Peyer's patch (tissue), 4 donors: ENCODE measurements at places on chromosomes 13 and 19. TPM values are rescaled to one million over a fixed set of nuclear protein-coding genes. Genes with fewer than 3 reads are reported as not detected.

GRCh38 chr19:45613926-45614725 is 12.1 kb upstream of the GPR4 start:
- H3K27ac ChIP-seq = peak overlapping the region; percentile 78
- no peaks in the 10 kb centered on the region for H3K27me3 ChIP-seq
- H3K4me3 ChIP-seq = no peak overlapping the region
- H3K4me1 ChIP-seq = no peaks in the 10 kb centered on the region

- H3K4me3 ChIP-seq = no peak overlapping the region
- no peaks in the 10 kb centered on the region for H3K27me3 ChIP-seq
- H3K27ac ChIP-seq = no peak overlapping the region
- H3K4me1 ChIP-seq = no peaks in the 10 kb centered on the region
These were observed 47.4 kb upstream of the RCBTB2 start for GRCh38 chr13:48580185-48580803.

GRCh38 chr19:12689012-12689411 is 1.2 kb downstream of the GNG14 start:
- DNase-seq = no peak
- no peaks in the 10 kb centered on the region for H3K4me1 ChIP-seq
- H3K27ac ChIP-seq = no peak overlapping the region
- no peaks in the 10 kb centered on the region for H3K27me3 ChIP-seq

GRCh38 chr13:40540328-40541044 is 126.0 kb downstream of the FOXO1 start:
- H3K4me1 ChIP-seq = no peaks in the 10 kb centered on the region
- H3K27me3 ChIP-seq = no peaks in the 10 kb centered on the region
- H3K36me3 ChIP-seq = no peaks in the 10 kb centered on the region
- H3K27ac ChIP-seq = peak overlapping the region; percentile 4

GRCh38 chr19:39843919-39844793 is 2.0 kb downstream of the FBL start:
- no peak overlapping the region for H3K4me3 ChIP-seq
- no peaks in the 10 kb centered on the region for H3K27me3 ChIP-seq
- peaks cover 32% of the 10 kb centered on the region for H3K4me1 ChIP-seq
- no peak overlapping the region for H3K27ac ChIP-seq
- peaks cover 12% of the 10 kb centered on the region for H3K36me3 ChIP-seq

- H3K27ac ChIP-seq = peak overlapping the region; percentile 79
- no peaks in the 10 kb centered on the region for H3K36me3 ChIP-seq
- peaks cover 41% of the 10 kb centered on the region for H3K4me1 ChIP-seq
These were observed 5.4 kb upstream of the CDC37 start for GRCh38 chr19:10408511-10409283.

- no peak overlapping the region for H3K27ac ChIP-seq
- no peak for DNase-seq
- no peaks in the 10 kb centered on the region for H3K4me1 ChIP-seq
- no peaks in the 10 kb centered on the region for H3K36me3 ChIP-seq
These were observed 305.3 kb downstream of the IRS2 start for GRCh38 chr13:109481040-109481439.

- H3K4me1 ChIP-seq = no peaks in the 10 kb centered on the region
- no peak for DNase-seq
- no peak overlapping the region for H3K27ac ChIP-seq
- H3K4me3 ChIP-seq = no peak overlapping the region
- H3K27me3 ChIP-seq = no peaks in the 10 kb centered on the region
These were observed 18.8 kb downstream of the HPN start for GRCh38 chr19:35060160-35060855.

GRCh38 chr13:74550039-74550438 is 415.8 kb upstream of the KLF12 start:
- H3K27ac ChIP-seq = no peak overlapping the region
- no peaks in the 10 kb centered on the region for H3K36me3 ChIP-seq
- H3K4me1 ChIP-seq = no peaks in the 10 kb centered on the region
- no peaks in the 10 kb centered on the region for H3K27me3 ChIP-seq
- H3K4me3 ChIP-seq = no peak overlapping the region

DNA sequence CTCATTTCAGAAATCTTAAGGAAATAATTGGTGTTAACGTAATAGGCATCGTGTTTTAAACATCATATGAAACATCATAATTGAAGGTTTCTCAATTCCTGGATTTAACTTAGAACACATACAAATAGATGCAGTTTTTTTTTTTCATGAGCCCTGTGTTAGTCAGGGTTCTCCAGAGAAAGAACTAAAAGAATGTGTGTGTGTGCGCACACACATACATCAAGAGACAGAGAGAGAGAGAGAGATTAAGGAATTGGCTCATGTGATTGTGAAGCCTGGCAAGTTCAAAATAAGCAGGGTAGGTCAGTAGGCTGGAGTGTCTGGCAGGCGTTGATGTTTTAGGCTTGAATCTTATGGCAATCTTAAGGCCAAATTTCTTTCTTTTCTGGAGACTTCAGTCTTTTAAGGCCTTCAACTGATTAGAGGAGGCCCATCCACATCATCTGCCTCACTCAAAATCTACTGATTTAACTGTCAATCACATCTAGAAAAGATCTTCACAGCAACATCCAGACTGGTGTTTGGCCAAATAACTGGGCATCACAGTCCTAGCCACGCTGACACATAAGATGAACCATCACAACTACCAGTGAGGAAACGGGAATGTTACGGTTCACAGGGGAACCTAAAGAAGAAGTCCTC is 25.2 kb downstream of the SPATA13 start:
- H3K27ac ChIP-seq = no peak overlapping the region
- peaks cover 17% of the 10 kb centered on the region for H3K4me1 ChIP-seq
- DNase-seq = no peak
- no peaks in the 10 kb centered on the region for H3K27me3 ChIP-seq
- H3K4me3 ChIP-seq = no peak overlapping the region

GRCh38 chr13:80340651-80341100 is 250 bp downstream of the SPRY2 start:
- no peaks in the 10 kb centered on the region for H3K4me1 ChIP-seq
- H3K27me3 ChIP-seq = no peaks in the 10 kb centered on the region
- peak overlapping the region; percentile 40 for H3K4me3 ChIP-seq
- H3K36me3 ChIP-seq = no peaks in the 10 kb centered on the region
- DNase-seq = peak; percentile 51

GRCh38 chr19:33465371-33465770 is 56.2 kb downstream of the PEPD start:
- no peaks in the 10 kb centered on the region for H3K27me3 ChIP-seq
- H3K27ac ChIP-seq = no peak overlapping the region
- no peaks in the 10 kb centered on the region for H3K4me1 ChIP-seq
- no peak for DNase-seq
- peaks cover 51% of the 10 kb centered on the region for H3K36me3 ChIP-seq

- no peak for DNase-seq
- no peak overlapping the region for H3K27ac ChIP-seq
- no peaks in the 10 kb centered on the region for H3K36me3 ChIP-seq
- H3K27me3 ChIP-seq = no peaks in the 10 kb centered on the region
- H3K4me1 ChIP-seq = no peaks in the 10 kb centered on the region
- H3K4me3 ChIP-seq = no peak overlapping the region
These were observed 642.3 kb downstream of the TBC1D4 start for GRCh38 chr13:74839656-74840055.

DNA sequence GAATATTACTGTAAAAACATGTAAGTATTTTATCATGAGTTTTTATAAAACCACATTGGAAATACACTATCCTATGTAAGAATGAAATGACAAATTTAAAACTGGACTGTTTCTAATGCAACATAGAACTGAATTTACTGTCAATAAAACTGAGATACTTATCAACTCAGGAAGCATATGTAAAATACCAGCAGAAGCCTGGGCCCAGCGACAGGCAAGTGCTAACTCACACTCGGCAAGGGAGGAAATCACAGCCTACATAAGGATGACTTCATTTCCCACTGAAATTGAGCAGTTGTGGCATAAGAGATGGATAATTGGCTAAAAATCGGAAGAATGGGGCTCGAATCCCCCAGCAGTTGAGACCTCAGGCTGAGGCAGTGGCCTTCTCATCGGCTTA is 12.1 kb downstream of the PROZ start:
- no peak overlapping the region for H3K27ac ChIP-seq
- no peak for DNase-seq
- no peaks in the 10 kb centered on the region for H3K4me1 ChIP-seq

GRCh38 chr19:15551293-15552004 is 43.1 kb downstream of the CYP4F22 start:
- peak overlapping the region; percentile 33 for H3K4me3 ChIP-seq
- no peaks in the 10 kb centered on the region for H3K36me3 ChIP-seq
- H3K27ac ChIP-seq = no peak overlapping the region
- peak; percentile 31 for DNase-seq
- H3K4me1 ChIP-seq = no peaks in the 10 kb centered on the region
- no peaks in the 10 kb centered on the region for H3K27me3 ChIP-seq

DNA sequence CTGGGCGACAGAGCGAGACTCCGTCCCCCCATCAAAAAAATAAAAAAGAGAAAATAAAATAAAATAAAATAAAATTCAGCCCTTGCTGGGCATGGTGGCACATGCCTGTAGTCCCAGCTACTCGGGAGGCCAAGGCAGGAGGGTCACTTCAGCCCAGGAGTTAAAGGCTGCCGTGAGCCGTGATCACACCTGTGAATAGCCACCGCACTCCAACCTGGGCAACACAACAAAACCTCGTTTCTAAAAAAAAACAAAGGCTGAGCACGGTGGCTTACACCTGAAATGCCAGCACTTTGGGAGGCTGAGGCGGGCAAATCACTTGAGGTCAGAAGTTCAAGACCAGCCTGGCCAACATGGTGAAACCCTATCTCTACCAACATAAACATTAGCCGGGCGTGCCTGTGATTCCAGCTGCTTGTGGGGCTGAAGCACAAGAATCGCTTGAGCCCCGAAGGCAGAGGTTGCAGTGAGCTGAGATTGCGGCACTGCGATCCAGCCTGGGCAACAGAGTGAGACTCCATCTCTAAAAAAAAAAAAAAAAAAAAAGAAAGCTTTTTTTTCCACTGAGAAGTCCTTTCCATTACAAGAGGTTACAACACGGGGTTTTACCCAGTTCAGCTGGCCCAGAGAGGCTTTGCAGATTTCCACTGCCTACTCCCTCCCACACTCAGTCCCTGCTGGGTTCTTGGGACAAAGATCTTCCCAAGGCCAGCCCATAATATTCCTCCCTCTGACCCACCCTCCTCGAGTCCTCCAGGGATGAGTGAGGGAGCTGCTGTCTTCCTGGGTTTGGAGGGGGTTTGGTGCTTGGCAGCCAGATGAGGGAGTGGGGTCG is 6.4 kb downstream of the ANGPTL4 start:
- no peaks in the 10 kb centered on the region for H3K36me3 ChIP-seq
- H3K4me1 ChIP-seq = no peaks in the 10 kb centered on the region

DNA sequence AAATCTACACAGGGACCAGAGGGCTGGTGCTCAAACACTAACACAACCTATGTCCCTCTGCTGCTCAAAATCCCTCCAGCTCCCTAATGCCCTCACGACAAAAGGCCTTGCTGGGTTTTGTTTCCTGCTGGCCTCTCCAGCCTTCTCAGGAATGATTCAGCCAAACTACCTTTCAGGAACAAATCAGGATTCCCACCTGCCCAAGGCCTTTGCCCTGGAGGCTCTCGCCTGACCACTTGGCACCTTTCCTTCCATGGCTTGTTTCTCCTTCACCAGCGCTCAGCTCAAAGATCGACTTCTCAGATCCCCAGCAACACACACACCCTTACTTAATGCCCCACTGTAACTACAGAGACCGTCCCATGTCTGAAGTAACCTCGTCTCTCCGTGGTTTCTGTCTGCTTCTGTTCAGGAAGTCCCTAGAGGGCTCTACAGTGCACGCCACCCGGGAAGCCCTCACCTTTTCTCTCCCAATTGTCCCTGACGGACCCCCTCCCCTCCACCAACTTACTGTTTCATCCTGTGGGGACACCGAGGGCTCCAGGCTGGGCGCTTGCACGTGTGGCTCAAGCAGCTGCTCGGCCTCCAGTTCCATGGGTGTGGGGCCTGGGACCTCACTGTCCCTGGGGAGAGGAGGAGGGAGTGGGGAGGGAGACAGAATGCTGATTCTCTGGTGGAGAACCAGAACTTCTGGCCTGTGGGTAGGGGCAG is 3.2 kb upstream of the SIX5 start:
- H3K36me3 ChIP-seq = no peaks in the 10 kb centered on the region
- H3K27me3 ChIP-seq = no peaks in the 10 kb centered on the region
- H3K4me3 ChIP-seq = no peak overlapping the region
- H3K27ac ChIP-seq = no peak overlapping the region

DNA sequence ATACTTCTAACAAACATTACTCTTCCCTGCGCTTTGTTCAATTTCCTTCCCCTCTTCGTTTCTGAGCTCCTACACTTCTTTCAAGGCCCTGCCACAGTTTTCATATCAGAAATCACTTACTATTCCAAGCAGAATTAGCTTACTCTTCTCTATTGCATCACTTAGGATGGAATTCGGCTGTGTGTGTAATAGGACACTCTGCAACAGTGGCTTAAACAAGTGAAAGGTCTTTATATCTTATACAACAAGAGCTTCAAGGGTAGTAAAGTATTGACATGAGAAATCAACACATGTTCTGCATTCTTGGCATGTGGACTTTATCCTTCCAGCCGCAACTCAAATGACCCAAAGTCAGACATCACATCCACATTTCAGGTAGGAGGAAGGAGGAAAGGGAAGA is 279.6 kb downstream of the PCDH20 start:
- no peaks in the 10 kb centered on the region for H3K27me3 ChIP-seq
- no peaks in the 10 kb centered on the region for H3K4me1 ChIP-seq
- no peak overlapping the region for H3K27ac ChIP-seq

- H3K4me1 ChIP-seq = peaks cover 10% of the 10 kb centered on the region
- no peak for DNase-seq
- peak overlapping the region; percentile 56 for H3K27ac ChIP-seq
- no peaks in the 10 kb centered on the region for H3K36me3 ChIP-seq
- H3K27me3 ChIP-seq = no peaks in the 10 kb centered on the region
These were observed 41.6 kb upstream of the C1QTNF9 start for GRCh38 chr13:24267801-24268200.

DNA sequence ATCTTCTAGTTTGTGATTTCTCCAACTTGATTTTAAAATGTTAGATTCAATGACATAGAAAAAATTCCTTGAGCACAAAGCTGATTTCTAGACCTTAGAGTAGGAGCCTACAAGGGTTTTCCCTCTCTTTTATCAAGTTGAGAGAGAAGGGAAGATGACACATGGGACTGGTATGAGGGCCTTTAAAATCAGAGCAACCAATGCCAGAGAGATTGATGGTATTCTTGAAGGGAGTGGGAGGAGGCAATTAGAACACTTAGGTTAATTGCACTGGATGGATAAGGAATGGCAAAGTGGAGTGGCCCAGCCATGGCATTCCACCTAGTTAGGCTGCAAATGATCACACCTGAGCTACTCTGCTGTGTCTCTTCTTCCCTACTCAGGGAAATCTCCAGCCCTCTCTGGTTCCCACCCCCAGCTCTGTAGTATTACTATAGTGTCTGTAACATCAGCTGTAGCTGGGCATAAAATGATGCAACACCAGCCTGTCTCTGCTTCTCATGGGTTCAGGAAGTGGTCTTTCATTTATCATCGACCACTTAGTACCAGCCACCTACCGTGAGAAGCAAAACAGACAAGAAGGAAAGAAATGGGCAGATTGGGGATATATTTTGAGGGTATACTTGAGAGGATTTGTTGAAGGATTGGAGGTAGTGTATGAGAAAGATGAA is 333.6 kb downstream of the DLEU7 start:
- H3K4me1 ChIP-seq = peaks cover 6% of the 10 kb centered on the region
- DNase-seq = no peak
- H3K36me3 ChIP-seq = no peaks in the 10 kb centered on the region

The JSRP1 gene
- not detected for total RNA-seq

The FBXO17 gene
- total RNA-seq = 1.4 TPM

The SBSN gene
- not detected for total RNA-seq

The TMIGD2 gene
- 6.1 TPM for total RNA-seq

The PSG7 gene
- total RNA-seq = not detected

The KRTDAP gene
- not detected for total RNA-seq

The RNF225 gene
- not detected for total RNA-seq

The ATP12A gene
- total RNA-seq = not detected

The GFY gene
- total RNA-seq = not detected
